Central memory CD4-positive, alpha-beta T cell (primary cell): ENCODE measurements at places on chromosomes 2 and 18.
A peak's percentile ranks its signal among the peaks of the same experiment; 100 is the strongest.

GRCh38 chr18:5884375-5884774 is 10.9 kb downstream of the TMEM200C start:
- no peak for DNase-seq

DNA sequence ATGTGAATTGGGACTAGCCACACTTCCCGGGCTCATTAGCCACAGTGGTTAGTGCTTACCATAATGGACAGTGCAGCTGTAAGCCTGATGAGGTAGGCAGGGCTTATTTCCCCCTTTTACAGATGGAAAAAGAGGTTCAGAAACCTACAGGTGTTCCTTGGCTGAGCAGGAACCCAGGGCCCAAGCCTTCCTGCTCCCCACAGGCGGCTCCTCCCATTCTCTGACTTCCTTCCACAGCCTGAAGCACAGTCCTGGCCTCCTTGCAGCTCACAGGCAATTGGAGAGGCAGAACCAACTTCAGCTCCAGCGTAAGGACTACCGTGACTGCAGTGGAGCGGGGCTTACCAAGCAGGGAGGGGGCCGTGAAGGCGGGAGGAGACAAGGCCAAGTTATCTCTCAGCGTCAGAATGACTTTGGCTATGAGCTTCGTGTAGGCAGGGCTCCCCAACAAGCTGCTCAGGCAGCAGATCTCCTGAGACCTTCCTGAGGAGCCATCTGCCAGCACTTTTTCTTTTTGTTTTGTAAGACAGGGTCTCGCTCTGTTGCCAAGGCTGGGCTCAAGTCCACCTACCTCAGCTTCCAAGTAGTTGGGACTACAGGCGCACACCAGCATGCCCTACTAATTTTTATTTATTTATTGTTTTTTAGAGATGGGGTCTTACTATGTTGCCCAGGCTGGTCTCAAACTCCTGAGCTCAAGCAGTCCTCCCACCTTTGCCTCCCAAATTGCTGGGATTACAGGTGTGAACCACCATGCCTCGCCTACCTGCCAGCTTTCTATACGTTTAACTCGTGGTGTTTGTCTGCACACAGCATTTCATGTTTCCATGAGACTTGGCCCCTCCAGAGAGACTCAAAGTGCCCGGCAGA is 34.2 kb upstream of the NT5DC4 start:
- no peak for DNase-seq

DNA sequence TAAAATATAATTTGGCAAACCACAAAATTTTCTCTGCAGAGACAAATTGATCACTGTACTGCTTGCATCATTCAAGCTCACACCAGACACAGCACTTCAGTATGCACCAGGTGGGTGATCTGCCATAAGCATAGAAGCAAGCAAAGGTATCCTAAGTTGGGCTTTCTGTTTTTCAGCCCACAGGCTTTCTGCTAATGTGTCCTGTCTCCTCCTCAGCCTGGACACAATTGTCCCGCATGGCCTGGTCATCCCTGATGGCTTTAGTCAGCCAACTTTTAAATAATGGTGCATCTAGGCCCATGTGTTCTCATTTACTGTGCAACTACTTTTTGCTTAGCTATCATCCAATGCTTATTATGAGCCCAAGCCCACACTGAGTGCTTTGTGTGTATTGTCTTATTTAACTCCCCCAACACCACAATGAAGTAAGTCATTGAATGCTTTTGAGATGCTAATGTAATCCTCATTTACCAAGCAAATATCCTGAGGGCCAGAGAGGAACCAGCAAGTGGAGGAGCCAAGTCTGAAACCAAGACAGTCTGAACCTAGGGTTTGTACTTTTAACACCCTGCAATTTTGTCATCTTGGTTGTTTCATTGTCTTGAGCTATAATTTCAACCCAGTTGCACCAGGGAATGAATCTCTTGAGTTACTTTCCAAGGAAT is 111.2 kb upstream of the SETBP1 start:
- no peak for DNase-seq

DNA sequence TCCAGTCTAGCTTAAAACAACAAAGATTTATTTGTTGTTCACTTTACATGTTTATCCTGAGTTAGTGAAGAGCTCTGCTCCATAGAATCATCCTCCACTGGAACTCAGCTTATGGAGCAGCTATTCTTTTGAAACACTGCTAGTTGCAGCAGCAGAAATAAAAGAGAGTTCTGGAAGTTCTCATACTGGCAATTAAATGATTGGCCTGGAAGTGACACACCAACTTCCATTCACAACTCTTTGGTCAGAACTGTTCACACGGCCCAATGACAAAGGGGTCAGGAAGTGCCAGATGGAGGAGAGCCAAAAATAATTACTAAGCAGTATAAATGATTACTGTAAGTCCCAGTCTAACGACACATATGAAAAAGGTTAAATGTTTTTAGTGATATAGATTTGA is 39.1 kb downstream of the FBXO11 start:
- DNase-seq, result no peak

- DNase-seq, result peak; percentile 27
Observed at GRCh38 chr2:198127627-198128026, 323.2 kb downstream of the PLCL1 start.

GRCh38 chr2:169540146-169540545 is 30.6 kb downstream of the KLHL41 start:
- no peak for DNase-seq

DNA sequence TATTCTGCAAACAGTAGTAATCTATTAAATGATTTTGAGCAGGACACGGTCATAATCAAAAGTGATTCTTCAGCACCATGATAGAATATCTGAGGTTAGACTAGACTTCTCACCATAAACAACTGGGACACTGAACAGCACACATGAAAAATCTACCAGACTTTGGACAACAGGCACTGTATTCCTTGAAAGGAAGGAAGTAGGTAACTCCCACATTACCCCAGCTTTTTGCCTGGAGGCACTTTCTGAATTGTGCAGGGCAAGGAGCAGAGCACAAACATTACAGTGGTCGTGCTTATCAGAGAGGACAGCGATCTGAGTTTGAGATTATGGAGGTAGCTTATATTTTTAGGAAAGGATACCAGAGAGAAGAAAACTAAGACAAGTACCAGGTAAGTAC is 25.3 kb upstream of the IL1RL1 start:
- DNase-seq, result no peak

DNA sequence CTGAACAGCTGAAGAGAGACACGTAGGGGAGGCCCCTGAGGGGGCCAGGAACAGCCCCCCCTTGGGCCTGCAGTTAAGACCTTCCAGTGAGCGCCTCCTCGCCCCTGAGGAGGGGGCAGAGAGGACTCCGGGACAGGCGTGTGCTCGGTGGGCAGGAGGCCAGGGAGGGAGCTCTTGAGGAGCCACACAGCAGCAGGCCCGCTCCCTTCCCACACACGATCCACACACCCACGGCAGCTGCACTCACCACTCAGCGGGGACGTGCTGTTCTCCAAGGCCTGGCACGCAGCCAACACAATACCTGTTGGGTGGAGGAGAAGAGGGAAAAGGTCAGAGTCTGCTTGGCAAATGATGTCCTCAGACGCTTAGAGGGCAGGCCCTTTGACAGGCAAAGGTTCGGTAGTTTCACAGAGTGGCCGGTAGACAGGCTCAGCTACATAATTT is 39.0 kb downstream of the TGFA start:
- no peak for DNase-seq

GRCh38 chr2:189528617-189529016 is 52.0 kb downstream of the SLC40A1 start:
- no peak for DNase-seq
